ENCODE measurements at places on chromosomes 12 and 14. TPM values are rescaled to one million over a fixed set of nuclear protein-coding genes. Genes with fewer than 3 reads are reported as not detected.

The RDH16 gene
- total RNA-seq, result 1.5 TPM

The OAS2 gene
- 5.4 TPM for total RNA-seq

GRCh38 chr14:66624336-66624937 is 116.5 kb downstream of the GPHN start:
- no peak for DNase-seq

DNA sequence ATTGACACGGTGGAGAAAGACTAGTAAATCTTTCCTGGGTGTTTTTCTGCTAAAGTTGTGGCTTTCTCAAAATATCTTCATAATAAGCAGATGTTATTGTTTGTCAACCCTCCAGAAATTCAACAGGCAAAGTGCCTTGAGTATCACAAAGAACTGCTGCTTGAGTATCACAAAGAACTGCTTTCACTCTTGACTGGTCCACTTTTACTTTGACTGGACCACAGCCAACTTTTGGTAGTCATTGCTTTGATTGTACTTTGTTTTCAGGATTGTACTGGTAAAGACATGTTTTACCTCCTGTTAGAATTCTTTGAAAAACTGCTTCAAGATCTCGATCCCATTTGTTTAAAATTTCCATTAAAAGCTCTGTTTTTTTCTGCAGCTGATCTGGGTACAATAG is 62.6 kb downstream of the PDZRN4 start:
- DNase-seq, result no peak

GRCh38 chr14:55107766-55108554 is 21.1 kb upstream of the LGALS3 start:
- DNase-seq, result no peak

DNA sequence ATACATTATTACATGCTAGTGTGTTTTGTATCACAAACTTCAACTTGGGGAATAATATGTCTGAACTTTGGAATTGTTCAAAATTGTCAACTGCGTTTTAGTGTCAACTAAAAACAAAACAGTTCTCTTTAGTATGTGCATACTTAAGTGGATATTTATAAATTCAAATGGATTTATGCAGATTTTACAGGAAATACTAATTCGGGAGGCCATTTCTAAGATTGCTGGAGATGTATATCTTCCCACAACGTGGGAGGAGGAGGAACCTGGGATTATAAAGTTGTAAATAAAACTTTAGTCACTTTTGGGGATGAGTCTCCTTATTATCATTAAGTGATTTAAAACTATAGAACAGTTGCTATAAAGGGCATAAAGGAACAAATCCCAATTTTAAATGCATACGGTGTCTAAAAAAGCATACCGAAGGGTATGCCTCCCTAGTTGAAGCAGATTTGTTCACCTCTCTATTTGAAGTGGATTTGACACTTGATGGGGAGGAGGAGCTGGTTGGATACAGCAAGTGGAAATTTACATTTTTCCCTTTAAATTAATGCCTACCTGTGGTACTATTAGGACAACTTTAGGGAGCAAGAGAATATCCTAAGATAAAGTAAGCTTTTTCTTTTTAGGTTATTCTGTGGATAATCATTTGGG is 2.7 kb downstream of the PDE3A start:
- DNase-seq, result no peak

DNA sequence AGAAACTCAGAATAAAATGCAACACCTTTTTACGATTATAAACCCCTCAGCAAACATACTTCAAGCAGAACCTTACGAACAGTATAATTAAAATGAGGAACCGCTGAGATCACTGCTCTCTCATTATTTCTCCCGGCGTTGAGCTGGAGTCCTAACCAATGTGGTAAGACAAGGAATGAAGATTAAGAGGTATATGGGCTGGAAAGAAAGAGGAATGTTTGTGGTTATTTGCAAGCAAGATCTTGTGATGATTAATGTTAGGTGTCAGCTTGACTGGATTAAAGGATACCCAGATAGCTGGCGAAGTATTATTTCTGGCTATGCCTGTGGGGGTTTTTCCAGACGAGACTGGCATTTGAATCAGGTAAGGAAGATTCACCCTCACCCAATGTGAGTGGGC is 10.3 kb upstream of the ZNF84 start:
- DNase-seq, result no peak

DNA sequence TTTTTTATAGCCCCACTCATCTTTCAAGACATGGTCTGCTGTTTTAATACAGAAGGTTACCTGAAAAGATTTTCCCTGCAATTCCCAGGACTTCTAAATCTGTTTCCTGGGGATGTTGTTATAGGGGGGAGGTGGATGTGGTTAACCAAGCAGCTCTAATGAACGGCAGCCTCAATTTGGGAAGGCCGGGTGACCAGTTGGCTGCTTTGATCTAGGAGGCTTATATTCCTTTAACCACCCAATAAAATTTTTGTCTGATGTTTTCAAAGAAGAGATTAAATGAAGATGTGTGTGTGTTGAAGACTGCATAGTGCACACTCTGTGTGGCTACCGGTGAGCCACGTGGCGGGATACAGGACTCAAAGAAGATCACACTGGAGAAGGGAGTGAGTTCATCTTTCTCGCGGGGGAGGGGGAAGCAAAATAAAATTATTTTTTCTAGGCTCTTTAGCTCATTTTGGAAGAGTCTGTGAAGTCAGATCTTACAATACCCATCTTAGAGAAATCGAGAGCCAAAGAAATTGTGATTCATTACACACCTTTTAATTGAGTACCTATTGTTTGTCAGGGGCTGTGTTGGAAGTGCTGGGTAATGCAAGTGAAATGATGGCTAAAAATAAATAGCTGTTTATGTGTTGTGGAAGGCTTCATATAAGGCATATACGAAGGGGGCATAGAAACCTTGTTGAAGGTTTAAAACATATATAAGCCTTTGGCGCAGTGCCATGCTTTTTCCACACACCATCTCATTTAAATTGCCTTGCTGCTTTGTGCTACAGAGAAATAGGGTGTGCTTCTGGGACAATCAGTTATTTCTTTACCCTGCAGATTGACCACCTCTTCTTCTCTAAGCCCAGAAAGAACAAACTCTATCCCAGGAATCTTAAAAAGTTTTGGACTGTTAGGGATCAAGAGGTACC is 18.5 kb downstream of the ELK3 start:
- no peak for DNase-seq

- no peak for DNase-seq
Observed at GRCh38 chr12:116884871-116885270, 3.6 kb upstream of the HRK start.

- DNase-seq, result no peak
Observed at GRCh38 chr12:104801427-104801826, 156.7 kb downstream of the SLC41A2 start.

GRCh38 chr14:86129426-86129825 is 599.5 kb downstream of the FLRT2 start:
- DNase-seq, result no peak

DNA sequence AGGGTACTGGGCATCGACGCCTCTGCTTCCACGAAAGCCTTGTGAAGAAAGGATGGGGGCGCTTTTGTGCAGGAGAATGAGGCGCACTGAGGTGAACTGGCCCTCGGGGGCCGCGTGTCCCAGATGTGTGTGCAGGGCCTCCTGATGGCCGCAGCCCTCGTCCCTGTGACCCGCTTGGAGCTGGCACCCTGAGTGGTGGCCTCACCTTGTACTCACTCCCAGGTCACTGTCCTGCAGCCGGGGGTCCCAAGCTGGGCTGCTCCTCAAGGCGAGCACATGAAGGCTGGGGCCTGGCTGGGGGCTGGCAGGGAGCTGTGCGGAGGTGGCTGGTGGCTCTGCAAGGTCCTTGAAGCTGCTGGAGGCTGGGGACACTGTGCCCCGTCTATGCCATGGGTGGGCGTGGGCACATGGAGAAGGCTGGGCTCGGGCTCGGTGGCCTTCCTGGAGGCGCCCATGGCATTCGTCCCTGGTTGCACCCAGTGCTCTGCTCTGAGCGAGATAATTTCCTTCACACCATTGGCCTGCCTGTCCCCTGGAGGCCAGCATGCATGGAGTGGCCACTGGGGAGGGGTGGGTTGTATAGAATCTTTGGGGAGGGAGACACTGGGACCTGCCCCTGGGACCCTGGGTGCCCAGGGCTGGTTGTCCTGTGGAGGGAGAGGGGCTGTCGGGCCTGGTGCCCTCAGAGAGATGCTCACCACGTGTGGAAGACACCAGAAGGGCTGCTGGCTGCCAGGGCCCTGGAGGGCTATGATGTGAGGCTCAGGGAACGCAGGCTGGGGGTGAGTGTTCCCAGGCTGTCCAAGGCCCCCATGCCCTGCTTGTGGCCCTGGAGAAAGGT is 79.3 kb downstream of the TMEM121 start:
- no peak for DNase-seq

Measured in dorsolateral prefrontal cortex (tissue), 122 donors.